ENCODE measurements at places on chromosomes 12 and 14.
A peak's percentile ranks its signal among the peaks of the same experiment; 100 is the strongest.

- DNase-seq: no peak
Measured at GRCh38 chr14:56798447-56799342, 11.6 kb downstream of the OTX2 start.

- peak; percentile 71 for DNase-seq
Measured at GRCh38 chr12:129696926-129697325, 206.9 kb downstream of the TMEM132D start.

DNA sequence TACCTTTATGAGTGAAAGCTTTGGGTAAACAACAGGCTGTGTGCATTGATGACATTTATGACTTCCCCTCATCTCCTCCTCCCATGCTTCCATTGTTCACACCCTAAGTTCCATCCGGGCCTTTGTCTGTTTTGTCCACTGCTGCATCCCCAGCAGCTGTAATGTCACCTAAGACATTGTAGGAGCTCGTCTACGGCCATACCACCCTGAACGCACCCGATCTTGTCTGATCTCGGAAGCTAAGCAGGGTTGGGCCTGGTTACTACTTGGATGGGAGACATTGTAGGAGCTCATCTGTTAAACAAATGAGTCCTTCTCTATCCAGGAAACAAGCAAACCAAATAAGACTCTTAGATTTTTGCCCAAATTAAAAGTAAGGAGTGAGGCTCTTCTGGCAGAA is 40.4 kb upstream of the SYCP3 start:
- no peak for DNase-seq

DNA sequence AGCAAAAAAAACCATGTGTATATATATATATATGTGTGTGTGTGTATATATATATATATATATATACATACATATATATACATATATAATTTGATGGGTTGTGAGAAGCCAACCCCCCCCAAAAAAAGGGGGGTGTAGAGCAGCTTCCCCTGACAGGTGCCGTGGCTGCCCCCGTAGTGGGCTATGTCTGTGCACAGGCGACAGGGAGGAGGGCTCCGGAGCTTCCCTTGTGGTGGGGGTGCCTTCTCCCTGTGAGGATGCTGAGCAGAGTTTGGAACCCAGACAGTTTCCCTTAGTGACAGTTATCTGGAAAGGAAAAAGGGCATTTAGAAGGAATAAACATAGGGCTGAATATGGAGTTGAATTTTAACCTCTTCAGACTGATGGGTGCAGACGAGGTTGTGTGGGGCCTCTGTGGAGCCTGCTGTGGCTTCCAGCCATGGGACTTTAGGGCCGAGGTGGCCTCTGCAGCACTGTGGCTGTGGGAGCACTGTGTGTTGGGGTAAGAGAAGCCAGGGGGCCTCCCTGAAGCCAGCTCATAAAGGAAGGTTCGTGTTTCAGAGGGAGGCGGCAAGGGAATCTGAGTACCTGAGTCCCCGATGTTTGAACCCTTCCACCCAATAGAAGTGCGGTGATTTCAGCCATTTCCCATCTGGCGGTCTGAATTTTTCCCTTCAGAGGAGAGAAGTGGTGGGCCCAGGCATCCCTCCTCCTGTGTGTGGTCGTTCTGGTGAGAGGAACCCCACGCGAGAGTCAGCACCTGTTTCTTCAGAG is 19.8 kb downstream of the XRCC3 start:
- no peak for DNase-seq

DNA sequence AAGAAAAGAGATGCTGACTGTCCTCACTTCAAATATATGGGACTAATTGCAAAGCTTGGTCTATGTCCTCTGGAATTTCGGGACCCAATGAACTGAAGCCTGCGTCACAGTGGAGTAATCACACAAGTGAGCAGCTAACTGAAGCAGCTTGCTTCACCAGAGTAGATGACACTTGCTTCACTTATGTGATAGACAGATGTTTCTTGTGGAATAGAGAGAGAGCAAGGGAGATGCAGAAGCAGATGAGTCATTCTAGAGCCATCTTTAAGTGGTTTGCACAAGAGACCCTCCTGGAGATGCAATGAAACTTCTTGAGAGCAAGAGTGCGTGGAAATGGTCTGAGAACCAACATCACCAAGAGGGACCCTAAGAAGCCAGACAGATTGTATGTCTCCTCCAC is 1537.1 kb upstream of the FLRT2 start:
- DNase-seq: no peak
